Gastroesophageal sphincter (tissue), 4 donors: ENCODE measurements at places on chromosomes 6 and 20.

DNA sequence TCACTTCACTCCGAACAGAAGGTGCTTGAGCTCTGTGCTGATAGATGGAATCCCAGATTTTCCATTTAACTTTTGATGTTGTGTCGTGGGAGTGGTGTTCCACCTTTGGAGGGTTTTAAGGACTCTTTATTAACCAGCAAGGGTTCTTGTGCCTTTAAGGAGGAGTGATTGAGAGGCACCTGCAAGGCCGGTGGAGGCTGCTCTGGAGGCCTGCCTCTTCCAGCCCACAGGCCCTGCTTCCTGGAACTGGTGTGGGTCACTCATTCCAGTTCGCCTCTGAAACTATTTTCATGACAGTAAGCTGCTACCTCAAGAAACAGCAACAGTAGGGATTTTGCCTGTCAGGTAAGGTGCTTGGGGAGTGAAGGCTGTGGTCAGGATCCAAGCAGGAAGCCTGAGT, 58.8 kb upstream of the APCDD1L start:
- no peak for ATAC-seq

DNA sequence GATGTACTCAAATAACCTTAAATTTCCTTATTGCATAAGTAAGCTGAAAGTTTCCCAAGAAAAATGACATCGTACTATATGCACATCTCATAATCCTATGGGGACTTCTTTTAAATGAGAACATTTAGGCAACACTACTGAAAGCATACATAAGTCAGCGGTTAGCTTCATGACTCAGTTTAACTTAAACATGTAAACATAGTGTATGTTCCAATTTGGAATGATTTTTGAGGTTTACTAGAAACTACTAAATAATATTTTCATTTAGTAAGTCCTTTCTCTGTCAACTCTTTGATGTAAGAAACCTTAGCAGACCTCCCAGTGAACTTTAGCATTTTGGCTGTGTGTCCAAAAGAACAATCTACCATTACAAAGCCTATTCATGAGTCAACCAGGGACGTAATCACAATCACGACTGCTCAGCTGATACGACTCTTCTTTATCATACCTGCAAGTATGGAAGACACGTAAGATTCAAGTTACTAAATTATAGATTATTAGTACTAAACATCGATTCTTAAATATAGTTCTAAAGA, 19.3 kb downstream of the HIVEP2 start:
- no peak for ATAC-seq

DNA sequence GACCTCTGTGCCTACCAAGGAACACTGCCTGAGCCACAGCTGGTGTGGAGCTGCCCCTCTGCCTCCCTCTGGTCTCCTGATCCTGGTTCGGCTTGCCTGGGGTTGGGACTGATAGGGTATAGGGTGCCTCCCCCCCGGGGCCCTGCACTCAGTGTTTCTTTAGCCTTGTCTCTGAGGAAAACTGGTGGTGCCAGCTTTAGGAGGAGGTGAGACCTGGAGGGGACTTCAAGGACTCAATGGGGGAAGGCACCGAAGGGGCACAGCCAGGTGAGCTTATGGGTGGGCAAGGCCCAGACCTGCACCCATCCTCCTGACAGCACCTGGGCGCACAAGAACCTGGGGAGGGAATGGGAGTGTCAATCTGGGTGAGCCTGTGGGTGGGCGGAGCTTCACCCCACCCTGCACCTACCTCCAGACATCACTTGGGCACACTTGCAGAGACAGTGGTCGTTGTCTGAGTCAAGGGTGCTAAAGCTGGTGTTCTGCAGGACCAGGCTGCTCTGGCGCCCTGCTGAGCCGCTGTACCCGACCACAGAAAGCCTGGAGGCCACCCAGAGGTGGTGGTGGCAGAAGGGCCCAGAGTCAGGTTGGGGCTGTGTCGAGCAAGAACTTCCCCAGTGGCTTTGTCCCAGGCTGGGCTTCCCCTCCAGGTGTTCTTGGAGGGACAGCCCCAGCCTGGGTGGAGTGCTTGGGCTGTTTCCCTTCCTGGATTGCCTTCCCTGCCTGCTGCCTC, 40.5 kb downstream of the FAM110A start:
- ATAC-seq, result no peak

DNA sequence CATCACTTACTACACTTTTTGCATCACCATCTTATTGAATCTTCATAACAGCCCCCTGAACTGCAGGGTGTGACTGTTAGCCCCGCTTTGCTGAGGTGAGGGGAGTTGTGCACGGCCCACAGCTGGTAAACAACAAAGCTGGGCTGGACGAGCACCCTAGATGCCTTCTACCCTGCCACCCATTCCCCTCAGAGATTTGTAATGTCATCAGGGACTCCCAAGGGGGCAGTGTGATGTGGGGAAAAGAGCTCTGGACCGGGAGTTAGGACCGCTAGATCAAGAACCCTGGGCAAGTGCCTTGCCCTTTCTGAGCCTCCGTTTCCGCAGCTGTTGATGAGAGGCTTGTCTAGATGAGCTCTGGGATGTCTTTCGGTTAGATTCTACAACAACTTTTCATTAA, 20.9 kb downstream of the PKIG start:
- ATAC-seq, result no peak

GRCh38 chr6:82488403-82488802, 124.8 kb downstream of the TPBG start:
- no peak for ATAC-seq

DNA sequence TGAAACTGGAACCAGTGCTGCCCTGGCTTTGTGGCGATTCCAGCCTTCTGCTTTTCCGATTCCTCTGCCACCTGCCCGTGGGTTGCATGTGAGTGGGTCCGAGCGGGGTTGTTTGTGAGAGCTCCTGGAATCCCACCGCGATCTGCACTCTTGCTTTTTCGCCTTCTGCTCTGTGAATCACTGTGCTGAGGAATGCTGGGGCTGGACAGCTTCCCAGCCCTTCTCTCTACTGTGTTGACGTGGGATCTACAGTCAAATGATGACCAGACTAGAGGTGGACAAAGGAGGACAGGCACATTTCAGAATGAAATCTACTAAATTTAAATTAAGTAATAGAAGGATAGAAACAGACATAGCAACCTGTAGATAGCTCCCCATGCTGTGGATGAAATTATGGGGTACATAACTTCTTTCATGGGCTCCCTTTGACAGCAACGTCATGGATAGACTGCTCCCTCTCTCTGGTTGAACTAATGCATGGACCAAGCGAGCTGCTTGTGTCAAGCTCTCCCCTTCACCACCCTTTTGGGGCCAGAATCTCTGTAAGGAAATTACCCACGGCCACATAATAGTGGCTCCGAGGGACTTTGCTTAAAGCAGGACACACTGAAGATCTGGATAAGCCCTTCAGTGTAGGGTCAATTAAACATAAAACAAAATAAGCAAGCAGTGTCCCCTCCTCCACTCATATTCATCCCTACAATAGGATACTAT, 2.0 kb downstream of the FNDC1 start:
- ATAC-seq, result no peak

DNA sequence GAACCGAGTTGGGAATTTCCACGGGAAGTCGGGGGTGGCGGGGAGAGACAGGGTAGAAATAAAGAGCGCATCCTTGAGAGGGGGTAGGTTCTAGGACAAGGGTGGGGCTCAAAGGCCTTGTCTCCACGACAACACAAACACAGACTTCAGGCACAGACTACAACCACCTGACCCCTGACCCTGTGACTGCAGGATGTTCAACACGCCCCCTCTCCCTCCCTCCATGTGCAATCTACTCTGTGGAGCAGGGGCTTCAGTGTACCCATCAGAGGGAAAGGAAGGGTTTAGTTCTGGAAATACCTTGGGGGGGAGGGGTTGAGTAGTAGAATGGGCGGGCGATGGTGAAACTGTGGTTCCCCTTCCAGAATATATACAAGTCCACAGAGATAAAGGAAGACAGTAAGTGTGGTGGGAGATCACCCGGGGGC, 651 bp upstream of the TAPBP start:
- ATAC-seq, result peak; percentile 35
